GDM1 (cell line): ENCODE measurements at places on chromosomes 11 and 22.

GRCh38 chr11:10454878-10455631 is at the start of gene AMPD3:
Gene AMPD3 (plus strand): TSS chr11:10455264. CDS start chr11:10461520, 6,256 bp downstream.
- DNase-seq = no peak

- DNase-seq = no peak
Observed at GRCh38 chr22:46632646-46633249, 12.6 kb downstream of the GRAMD4 start.

GRCh38 chr11:27248576-27249509 is 114.2 kb downstream of the CCDC34 start:
- DNase-seq = no peak

- no peak for DNase-seq
Observed at GRCh38 chr22:17260950-17261349, 41.7 kb upstream of the ADA2 start.

DNA sequence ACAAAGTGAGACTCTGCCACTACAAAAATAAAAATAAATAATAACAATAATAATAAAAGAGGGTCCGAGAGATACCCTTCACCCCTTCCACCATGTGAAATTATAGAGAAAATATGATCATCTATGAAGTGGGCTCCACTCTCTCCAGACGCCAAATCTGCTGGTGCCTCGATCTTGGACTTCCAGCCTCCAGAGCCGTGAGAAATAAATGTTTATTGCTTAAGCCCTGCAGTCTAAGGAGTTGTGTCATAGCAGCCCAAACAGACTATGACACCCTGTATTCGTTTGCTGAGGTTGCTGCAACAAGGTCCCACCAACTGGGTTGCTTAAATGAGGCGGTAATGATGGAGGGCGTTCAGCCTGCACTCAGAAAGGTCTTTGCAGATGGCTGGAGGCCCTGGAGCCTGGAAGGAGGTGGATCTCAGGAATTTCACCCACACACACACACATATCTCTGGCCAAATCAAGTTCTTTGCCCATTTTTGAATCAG is 7.6 kb upstream of the SEPTIN5 start:
- no peak for DNase-seq

DNA sequence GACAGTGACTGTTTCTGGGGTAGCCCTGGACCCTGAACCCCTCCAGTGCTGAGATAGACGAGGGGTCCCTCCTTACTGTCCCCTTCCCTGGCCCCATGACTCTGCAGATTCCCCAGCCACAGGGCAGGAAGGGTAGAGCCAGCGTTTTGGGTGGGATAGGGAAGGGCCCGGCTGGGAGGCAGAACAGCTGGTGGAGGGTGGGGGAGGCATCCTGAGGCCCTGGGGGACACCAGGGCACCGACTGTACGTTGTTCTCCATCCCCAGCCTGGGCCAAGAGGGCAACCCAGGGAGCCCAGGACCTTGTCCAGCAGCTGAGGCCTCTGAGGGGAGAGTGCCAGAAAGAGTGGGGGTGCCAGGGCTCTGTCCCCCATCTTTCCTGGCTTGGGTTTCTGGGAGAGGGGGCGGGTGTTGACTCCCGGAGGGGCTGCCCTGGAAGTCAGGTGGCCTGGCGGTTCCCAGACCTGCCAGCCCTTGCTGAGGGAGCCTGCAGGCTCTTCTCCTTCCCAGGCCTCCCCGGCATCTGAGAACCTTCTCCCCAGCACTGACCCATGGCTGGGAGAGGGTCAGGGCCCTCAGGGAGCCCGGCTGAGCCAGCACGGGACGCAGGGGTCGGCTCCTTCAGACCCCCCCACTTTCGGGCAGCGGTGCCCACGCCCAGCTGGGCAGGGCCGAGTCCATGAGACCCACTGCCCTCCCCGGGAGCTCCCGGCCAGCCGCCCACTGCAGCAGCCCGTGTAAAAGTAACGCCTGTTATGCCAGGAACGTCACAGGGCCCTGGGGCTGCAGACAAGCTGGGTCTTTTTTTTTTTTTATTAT is 30.3 kb downstream of the IGF2 start:
- no peak for DNase-seq

GRCh38 chr11:123392431-123392830 is 37.6 kb upstream of the GRAMD1B start:
- no peak for DNase-seq

DNA sequence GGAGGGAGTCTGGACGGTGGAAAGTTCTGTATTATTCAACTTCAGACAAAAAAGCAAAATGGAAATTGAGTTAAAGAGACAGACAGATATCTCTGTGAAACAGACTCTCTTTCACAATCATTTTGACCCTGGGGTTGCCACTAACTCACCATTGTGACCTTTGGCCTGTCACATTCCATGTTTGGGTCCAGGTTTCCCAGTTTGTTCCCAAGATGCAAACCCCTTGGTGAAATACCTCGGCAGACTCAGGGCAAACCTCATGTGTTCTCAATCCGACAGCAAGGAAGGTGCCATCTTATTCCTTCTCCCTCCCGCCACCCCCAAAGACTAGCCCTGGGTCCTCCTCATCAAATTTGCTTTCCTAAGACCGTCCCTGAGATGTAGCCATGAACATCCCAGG is 41.8 kb downstream of the GALNT18 start:
- DNase-seq = no peak
